Heart left ventricle (tissue), 16 donors: ENCODE measurements at places on chromosomes 7 and 10.

- no peak for DNase-seq
Measured at GRCh38 chr10:52216852-52217251, 97.2 kb upstream of the DKK1 start.

- DNase-seq, result no peak
Measured at GRCh38 chr10:14381475-14381874, 50.8 kb upstream of the FRMD4A start.

DNA sequence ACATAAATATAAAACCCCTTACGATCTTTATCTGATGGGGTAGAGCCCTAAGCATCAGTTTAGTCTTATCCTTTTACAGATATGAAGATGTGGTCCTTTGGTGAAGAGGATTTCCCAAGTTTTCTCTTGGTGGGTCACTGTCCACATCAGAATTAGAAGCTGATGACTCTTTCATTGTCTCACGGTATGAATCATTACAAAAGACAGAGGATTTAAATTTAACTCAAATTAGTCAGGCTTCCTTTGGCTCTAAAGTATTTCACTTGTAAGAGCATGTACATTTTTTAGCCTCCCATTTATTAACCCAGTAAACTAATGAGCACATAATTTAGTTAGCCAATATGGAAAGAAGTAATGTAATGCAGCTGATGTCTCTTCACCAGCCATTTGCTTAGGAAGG lies 49.9 kb upstream of the TMEM26 start:
- no peak for DNase-seq

DNA sequence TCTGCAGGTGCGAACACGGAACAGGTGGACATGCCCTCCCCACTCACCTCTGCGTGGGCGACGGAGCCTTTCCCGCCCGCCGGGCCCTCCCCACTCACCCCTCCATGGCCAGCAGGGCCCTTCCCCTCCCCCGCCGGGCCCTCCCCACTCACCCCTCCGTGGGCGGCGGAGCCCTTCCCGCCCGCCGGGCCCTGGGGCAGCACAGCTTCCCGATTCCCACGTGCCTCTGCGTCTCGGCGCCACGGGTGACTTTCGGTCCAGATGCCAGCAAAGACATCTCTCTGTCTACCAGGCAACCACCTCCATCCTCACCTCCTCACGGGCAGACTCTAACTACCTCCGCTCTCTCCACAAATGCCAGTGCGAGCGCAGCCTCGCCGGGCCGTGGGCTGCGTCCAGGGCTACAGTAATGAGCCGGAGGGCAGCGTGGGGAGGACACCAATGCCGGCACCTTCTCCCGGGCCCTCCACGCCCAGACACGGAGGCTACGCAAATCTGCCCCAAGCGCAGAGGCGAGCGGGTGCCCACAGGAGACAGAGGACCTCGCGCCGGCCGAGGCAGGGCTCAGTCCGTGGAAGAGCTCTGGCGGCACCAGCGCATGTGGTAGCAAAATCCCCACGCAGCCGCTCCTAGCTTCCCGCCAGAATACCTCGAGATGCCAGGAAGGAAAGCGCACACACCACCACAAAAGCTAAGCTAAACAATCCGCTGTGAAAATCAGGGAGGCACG lies 21.8 kb downstream of the GPER1 start:
- no peak for DNase-seq

DNA sequence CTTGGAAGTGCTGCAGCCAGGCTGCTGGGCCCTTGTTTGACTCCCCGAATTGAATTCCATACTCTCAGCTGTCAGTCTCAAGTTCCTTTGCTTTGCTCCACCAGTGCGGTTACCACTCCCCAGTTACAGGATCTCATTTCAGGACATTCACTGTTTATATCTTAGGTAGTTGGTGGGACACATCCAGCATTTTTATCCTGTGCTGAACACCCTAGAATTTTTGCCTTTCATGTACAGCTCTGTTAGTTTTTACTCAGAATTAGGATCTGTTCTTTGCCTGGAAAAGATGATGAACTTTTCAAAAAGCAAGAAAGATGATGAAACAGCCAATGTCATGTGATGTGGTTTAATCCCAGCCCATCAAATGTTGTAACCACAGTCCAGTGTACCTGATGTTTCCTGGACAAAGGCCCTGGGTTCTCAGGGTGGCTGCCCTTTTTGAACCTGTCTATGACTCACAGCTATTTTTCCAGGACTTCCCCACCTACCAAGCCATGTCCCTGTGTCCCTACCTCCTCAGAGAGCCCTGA lies 149.7 kb downstream of the NOC3L start:
- DNase-seq, result no peak

DNA sequence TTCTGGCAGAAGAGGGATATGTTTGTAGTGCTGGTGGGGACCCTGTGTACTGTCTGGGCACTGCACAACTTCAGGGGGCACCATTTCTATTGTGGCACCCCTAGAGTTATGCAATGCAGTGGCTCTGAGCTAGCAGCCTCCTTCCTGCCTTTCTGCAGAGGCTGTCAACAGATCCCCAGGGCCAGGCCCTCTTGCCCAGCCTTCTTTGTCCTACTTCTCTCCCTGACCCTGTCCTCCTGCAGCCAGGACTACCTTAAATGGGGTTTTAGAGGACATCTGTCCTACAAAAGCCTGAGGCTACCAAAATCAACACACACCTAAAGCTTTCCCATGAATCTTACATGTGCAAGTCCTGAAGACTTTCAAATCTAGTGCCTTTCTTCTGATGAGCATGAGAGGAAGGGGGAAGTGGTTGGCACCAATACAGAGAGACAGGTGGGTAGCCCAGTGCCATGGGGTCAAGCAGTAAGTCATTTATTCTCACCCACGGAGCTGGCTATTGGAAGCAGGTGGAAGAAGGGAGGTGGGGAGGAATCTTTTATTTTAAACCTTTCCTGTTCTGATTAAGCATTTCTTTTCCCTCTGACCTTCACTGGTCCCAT lies 2.4 kb downstream of the SPOCK2 start:
- DNase-seq, result no peak

DNA sequence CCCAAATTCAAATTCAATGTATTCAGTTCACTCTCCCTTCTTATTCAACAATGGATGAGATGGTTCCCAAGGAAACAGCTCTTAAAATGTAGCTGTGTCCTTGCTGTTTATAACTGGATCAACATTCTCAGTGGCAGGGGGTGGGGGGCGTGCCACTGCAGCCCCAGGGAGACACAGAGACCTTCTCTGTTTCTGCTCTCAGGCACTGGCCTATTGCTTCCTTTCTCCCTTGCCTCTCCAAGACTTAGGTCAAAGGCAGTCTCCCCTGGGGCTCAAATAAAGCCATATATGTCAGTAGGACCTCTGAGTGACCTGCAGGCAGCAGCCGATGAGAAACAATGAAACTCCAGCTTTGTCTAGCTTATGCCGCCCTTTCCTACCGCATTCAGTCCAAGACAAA lies 20.7 kb downstream of the VSTM4 start:
- DNase-seq, result no peak

GRCh38 chr10:8830876-8831275 lies 776.4 kb downstream of the GATA3 start:
- no peak for DNase-seq

- DNase-seq, result no peak
Measured at GRCh38 chr7:49014870-49015269, 90.5 kb downstream of the CDC14C start.

GRCh38 chr10:132551808-132552130 lies 14.2 kb downstream of the INPP5A start:
- no peak for DNase-seq

DNA sequence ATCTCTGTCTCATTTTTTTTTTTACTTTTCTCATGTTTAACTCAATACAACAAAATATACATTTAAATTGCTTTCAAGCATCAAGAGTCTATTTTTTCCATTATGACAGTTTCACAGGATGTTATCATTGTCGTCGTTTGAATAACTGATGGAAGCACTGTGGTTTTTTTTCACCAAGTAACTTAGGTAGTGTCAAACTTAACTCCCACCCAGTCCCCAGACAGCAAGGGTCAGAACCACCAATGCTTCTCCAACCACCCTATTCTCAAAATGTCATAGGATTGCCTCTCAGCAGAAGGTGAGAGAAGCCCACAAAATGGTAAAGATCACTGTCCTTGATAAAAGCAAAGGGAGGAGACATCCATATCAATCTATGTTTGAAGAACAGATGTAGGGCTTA lies 339.4 kb downstream of the SFMBT2 start:
- no peak for DNase-seq

- DNase-seq, result peak; percentile 26
Measured at GRCh38 chr7:8125680-8126444, 136.1 kb downstream of the ICA1 start.

- DNase-seq, result no peak
Measured at GRCh38 chr7:17512181-17512675, 213.8 kb downstream of the AHR start.

DNA sequence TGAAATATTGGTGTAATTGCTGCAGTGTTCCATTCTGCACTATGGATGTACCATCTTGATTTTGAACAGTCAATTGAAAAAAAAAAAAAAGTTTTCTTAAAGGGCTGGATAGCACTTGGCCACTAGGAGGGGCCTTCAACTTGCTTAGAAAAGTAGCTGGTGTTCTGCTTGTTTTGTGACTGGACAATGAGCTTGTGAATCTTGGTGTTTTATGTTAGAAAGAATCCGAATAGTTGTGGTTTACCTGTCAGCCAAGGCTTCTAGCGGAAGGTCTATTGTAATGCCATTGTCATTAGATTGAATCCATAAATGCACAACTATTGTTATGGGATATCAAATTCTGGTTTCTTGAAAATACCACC lies 77.1 kb downstream of the BMPER start:
- no peak for DNase-seq

DNA sequence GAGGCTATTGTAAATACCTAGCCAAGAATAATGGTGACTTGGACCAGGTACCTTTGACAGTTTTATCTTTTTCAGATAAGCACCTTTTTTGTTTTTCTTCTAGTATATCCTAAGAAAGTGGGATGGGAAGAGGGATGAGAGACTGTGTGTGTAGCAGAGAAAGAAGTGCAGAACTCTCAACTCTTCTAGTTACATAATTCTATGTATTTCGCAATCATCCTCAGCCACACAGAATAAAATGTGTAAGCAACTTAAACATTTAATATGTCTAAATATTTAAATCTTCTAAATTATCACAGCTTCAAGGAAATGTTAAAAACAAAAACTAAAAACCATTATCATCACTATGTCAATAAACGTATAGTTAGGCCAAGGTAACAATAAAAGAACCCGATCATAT lies 42.6 kb upstream of the GSAP start:
- no peak for DNase-seq

GRCh38 chr7:82481499-82482097 lies 38.0 kb upstream of the CACNA2D1 start:
- DNase-seq, result no peak

DNA sequence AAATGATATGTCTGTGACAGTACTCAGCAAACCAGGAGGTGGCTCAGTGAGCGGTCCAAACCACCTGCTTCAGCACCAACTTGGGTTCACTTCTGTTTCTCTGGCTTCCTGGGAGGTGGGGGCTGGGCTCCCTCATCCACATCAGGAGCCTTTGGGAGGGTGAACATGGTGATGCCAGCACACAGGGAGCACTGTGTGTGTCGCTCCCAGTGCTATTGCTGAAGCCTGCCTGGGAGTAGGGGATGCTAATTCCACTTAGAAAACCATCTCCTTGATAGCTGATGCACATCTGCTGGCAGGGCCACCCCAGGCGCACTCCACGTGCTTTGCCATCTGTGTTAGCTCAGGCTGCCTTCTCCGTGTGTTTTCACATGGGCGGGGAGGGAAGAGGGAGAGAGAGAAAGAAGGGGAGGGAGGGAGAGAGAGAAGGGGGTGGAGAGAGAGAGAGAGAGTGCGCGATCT lies 58.0 kb downstream of the RAMP3 start:
- no peak for DNase-seq
